CD8-positive, alpha-beta memory T cell (primary cell): ENCODE measurements at places on chromosomes 16 and 17.

DNA sequence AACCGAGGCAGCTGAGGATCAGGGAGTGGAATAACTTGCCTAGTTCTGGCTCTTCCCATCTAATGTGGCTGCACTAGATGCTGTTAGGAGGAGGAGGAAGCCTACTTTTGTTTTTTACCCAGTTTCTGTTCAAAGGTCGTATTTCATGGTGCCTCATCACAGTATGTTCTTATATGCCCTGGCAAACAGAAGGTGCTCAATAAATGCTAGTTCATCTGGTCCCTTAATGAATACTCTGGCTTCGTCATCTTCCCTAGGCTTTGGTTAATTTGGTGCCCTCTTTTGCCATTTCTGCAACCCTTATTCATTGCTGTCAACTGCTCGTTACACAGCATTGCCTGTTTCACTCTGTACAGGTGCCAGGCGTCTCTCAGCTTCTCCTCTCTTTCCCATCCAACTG lies 151.7 kb downstream of the WWOX start:
- no peak for DNase-seq

DNA sequence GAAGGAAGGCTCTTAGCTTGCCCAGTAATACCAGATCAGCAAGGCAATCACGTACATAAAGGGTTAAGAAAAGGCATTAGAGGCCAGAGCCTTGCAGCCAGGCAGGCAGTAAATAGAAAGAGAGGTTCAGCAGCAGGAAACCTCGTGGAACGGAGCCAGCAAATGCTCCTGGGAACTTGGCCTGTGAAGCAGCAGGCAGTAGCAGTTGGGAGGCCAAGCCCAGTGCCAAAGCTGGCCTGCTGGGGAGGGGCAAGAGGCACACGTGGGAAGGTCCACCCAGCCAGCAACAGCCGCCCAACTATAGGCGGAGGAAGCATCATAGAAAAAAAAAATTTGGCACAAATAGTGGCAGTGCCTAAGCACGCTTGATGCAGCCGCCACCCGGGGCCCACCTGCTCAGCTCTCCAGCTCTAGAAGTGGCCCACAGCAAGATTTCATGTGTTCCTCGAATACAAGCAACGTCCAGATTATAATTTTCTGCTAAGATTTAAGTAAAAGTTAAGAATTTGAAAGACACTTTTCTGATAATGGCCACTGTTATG lies 2339.5 kb downstream of the TP53TG3F start:
- no peak for DNase-seq

GRCh38 chr16:76650582-76650981 lies 373.4 kb downstream of the CNTNAP4 start:
- DNase-seq = no peak

GRCh38 chr16:60811657-60812056 lies 1224.6 kb downstream of the CDH8 start:
- no peak for DNase-seq

GRCh38 chr16:67731753-67732095 lies 12.6 kb upstream of the GFOD2 start:
- DNase-seq = no peak

GRCh38 chr16:57118461-57119084 lies 26.2 kb downstream of the CPNE2 start:
- no peak for DNase-seq

DNA sequence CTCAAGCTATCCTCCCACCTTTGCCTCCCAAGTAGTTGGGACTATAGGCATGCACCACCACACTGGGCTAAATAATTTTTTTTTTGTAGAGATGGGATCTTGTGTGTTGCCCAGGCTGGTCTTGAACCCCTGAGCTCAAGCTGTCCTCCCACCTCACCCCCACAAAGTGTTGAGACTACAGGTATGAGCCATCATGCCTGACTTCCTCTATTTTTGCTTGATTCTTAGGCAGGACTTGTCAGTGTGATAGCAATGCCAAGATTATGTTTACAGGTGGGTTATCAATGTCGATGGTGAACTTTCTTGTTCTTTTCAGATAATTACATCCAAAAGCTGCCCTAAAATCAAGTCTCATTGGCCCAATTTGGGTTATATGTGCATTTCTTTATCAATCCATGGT lies 96.9 kb downstream of the HS3ST4 start:
- no peak for DNase-seq

GRCh38 chr16:27471661-27472060 lies 69.7 kb downstream of the IL21R start:
- DNase-seq = no peak

GRCh38 chr17:62565817-62566216 lies 61.7 kb upstream of the MRC2 start:
- DNase-seq = no peak

DNA sequence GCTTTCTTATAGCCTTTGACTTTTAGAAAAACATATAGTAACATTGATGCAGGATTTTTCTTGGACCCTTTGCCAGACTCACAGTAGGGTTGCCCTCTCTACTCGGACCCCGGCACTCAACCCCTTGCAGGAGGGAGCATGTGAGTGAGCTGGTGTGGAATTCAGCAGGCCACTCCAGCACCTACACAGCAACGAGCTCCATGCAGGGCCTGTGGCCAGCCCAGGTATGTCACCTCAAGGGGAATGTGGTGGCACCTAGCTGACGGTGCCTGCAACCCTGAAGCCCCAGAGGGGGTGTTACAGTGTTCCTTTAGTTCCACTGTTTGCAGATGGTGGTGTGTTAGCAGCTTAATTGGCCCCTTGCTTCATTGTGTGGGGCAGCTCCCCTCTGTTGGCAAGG lies 414.9 kb downstream of the KCNJ2 start:
- DNase-seq = no peak

DNA sequence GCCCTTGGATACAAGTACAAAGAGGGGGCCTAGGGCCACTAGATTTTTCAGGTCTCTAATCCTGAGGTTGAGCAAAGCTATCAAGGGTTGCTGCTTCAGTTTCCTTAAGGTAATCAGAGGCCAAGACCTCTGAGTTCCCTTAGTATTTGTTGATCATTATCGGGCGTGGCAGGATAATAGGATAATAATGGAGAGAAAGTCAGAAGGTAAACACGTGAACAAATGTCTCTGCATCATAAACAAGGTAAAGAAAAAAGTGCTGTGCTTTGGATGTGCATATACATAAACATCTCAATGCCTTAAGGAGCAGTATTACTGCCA lies 41.5 kb upstream of the YPEL2 start:
- DNase-seq = no peak
